Parietal lobe (tissue), 2 donors: ENCODE measurements at places on chromosomes 7 and 10. TPM values are rescaled to one million over a fixed set of nuclear protein-coding genes. Genes with fewer than 3 reads are reported as not detected.

ANXA8 gene
- not detected for total RNA-seq

PLEKHS1 gene
- not detected for total RNA-seq

LRRD1 gene
- total RNA-seq: 3.8 TPM

C7orf33 gene
- total RNA-seq: not detected

SPDYE2B gene
- not detected for total RNA-seq

CCDC172 gene
- total RNA-seq: not detected

ZNF804B gene
- 9.7 TPM for total RNA-seq

PAX2 gene
- not detected for total RNA-seq

RBP3 gene
- total RNA-seq: not detected

IKZF1 gene
- total RNA-seq: 0.94 TPM

CALHM3 gene
- not detected for total RNA-seq

KDM7A gene
- 22.2 TPM for total RNA-seq

GJD4 gene
- not detected for total RNA-seq

ANKMY2 gene
- 72.9 TPM for total RNA-seq

PCBD1 gene
- 11.6 TPM for total RNA-seq

FGFR2 gene
- total RNA-seq: 77.9 TPM

TLL2 gene
- total RNA-seq: 0.63 TPM

MRLN gene
- total RNA-seq: 1.3 TPM

HIF1AN gene
- 26.9 TPM for total RNA-seq

CPN1 gene
- total RNA-seq: not detected

CNPY1 gene
- total RNA-seq: not detected

MMRN2 gene
- 5.9 TPM for total RNA-seq

CTNNA3 gene
- total RNA-seq: 6.9 TPM

AKR1C8 gene
- not detected for total RNA-seq

DPP6 gene
- total RNA-seq: 88.6 TPM

SPDYE1 gene
- total RNA-seq: not detected

HOXA11 gene
- not detected for total RNA-seq

ALOX5 gene
- 2.8 TPM for total RNA-seq

GRID2IP gene
- total RNA-seq: 1.3 TPM

SUN3 gene
- not detected for total RNA-seq

AMPH gene
- 36.9 TPM for total RNA-seq

OGDHL gene
- total RNA-seq: 7.5 TPM

MYH16 gene
- total RNA-seq: not detected

PILRA gene
- 3.8 TPM for total RNA-seq

MUC12 gene
- total RNA-seq: not detected

ATG9B gene
- total RNA-seq: 2.8 TPM

SPDYE8 gene
- not detected for total RNA-seq

PNLIPRP1 gene
- not detected for total RNA-seq

TRA2A gene
- total RNA-seq: 88.6 TPM

HKDC1 gene
- 3.1 TPM for total RNA-seq

TUBB8 gene
- not detected for total RNA-seq

CYP26A1 gene
- total RNA-seq: 11.6 TPM

PRRT4 gene
- 2.5 TPM for total RNA-seq

TSPAN33 gene
- total RNA-seq: 5.6 TPM

ASNS gene
- 69.2 TPM for total RNA-seq

LMTK2 gene
- 45.4 TPM for total RNA-seq

TFR2 gene
- 6.6 TPM for total RNA-seq

AGR2 gene
- total RNA-seq: not detected

PTPRZ1 gene
- total RNA-seq: 523 TPM

IFIT1B gene
- total RNA-seq: not detected

NUTM2A gene
- 3.1 TPM for total RNA-seq

SH2D4B gene
- 1.6 TPM for total RNA-seq

HOXA7 gene
- not detected for total RNA-seq

CPA2 gene
- not detected for total RNA-seq
